ENCODE measurements at places on chromosomes 1 and 21. TPM values are rescaled to one million over a fixed set of nuclear protein-coding genes. Genes with fewer than 3 reads are reported as not detected.

DNA sequence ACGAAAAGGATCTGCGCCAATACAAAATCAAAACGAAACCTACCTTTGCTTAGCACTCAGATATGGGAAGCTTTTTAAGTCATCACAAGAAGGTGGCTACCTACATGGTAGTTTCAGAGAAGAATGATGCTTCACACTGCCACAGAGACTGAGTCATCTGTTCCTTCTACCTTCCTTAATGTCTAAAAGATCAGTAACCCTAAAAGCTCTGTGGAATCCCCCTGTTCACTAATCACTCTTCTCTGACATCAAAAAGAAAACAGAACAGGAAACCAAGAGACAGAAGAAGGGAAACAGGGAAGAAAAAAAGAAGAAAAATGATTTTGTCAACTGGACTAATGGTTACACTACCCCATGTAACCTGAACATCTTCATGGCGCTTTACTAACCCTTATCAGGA, 177.2 kb downstream of the SMYD3 start:
- DNase-seq = no peak

DNA sequence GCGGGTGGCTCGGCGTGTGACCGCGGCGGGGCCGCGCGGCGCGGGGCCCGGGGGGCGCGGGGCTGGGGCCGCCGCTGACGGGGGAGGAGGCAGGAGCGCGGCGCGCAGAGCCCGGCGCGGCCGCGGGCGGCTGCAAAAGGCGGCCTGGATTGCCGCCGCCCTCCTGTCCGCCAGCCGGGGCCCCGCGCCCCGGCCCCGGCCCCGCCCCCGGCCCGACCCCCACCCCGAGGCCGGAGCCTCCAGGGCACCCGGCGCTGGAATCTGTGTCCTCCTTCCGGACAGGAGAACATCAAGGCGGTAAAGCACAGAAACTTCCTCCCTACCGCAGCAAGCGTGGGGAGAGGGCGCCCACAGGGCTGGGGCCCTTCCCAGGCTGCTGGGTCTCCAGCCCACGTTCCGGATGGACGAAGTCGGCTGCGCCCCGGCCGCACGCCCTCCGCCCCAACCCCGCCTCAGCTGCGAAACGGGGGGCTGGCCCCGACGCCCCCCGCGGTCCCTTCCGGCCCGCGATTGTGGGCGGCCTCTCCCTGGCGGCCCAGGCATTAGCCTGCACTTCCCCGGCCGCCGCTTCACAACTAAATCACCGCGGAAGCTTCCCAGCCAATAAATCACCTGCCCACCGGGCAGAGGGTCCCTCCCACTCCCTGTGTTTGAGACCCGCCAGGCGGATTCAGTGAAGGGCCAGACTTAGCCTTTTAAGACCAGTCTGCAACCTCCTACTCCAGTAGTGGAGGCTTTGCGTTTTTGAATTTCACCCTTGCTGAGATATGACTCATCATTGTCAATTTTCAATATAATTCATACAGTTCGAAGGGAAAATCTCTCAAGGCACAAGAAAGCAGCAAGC, 106.0 kb downstream of the SLC45A1 start:
- DNase-seq = peak; percentile 43

Gene CGN
- total RNA-seq = 1.4 TPM

GRCh38 chr1:51839094-51839493, 39.4 kb downstream of the NRDC start:
- no peak for DNase-seq

DNA sequence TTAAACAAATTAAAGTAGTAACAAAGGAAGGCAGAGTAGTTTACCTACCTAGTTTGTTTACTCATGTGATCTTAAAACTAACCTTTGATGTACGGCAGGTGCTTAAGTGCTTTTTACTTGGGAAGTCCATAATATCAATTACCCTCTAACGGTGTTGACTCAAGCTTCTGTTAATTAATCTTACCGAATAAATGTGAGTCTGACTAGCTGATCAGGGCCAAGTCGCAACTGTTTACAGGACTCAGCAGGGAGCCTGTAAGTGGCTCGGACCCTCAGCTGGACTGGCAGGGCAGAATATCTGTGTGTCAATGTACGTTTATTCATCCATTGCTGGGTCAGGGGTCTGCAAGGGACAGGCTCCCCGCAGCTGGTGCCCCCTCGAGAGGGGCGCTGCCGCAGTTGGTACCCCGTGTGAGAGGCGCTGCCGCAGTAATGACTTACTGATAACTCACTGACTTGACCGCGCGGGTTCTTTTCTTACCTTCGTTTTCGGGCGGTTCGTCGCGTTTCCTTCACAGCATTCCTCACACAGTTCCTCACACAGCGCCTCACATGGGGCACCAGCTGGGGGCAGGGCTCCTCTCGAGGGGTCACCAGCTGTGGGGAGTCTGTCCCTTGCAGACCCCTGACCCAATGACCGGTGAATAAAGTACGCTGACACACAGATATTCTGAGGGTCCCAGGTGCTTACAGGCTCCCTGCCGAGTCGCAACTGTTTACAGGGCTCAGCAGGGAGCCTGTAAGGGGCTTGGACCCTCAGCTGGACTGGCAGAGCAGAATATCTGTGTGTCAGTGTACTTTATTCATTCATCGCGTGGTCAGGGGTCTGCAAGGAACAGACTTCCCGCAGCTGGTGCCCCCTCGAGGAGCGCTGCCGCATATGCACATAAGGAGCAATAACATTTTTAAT, 3.0 kb downstream of the FMO1 start:
- DNase-seq = no peak

GRCh38 chr1:147725685-147726084, 34.7 kb downstream of the GJA5 start:
- no peak for DNase-seq

GRCh38 chr1:198678301-198678836, 39.5 kb downstream of the PTPRC start:
- DNase-seq = peak; percentile 81

Data from CD4-positive, alpha-beta memory T cell (primary cell).